ENCODE measurements at places on chromosomes 11 and 22.

GRCh38 chr11:107508858-107509244, 51.2 kb upstream of the CWF19L2 start:
- no peak for DNase-seq

DNA sequence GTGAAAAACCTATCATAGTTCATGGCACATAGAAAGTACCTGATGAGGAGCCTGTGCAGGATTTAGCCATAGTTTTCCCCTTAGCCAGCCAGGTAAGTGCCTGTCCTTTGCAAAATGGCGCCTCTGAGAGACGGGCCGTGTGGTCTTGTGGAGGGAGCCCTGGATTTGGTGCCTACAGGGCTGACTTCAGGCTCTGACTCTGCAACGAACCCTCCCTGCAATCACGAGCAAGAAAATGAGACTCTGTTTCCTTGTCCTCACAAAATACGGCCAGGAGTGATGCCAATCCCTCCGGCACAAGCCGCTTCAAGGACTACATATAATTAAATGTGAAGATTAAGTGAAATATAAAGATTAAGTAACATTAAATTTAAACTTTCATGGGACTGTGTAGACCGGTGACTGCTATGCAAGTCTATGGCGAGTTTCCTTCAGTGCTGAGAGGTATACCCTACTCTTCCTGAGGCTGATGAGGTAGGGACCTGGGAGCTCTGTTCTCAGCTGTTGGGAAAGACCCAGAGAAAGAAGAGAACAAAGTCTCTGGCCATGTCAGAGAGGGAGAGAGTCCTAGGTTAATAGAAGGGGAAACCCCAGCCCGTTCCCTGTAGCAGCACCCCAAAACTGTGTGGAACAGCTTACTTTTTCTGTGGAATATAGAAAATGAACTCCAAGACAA, 6.1 kb upstream of the CXCR5 start:
- DNase-seq: no peak

DNA sequence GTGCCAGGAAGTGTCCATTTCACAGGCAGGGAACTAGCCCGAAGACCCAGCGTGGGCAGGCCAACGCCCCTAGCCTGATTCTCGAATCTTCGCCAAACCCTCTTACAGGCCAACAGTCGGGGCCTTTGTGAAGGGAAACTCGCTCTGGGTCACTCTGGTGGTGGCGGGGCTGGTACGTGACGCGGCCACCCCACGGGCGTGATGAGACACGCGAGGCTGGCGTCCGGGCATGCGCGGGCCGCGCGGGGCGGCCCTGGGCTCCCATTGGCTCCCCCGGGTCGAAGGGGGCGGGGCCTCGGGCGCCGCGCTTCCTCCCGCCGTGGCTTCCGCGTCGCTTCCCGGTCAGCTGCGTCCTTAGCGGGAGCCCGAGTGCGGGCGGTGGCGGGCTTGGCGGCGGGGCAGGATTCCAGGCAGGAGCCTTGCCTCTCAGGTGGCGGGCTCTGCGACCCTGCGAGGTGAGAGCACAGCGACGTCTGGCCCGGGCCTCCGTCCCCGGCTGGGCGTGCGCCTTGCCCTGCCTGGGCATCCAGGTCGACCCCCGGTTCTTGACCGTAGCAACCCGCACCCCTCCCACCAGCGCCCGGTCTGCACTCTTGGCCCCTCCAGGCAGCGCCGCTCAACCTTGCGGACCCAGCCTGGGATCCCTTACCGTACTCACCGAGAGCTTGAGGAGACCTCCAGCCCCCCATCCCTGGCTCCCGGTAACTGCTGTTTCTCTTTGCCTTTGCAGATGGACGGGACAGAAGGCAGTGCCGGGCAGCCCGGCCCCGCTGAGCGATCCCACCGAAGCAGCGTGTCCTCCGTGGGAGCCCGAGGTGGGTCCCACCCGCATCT, at the start of gene FRMD8:
TSS of gene FRMD8 (plus strand) at position 331 of the 834 bp plus-strand sequence. CDS start at position 731, 400 bp downstream.
- peak; percentile 67 for DNase-seq

DNA sequence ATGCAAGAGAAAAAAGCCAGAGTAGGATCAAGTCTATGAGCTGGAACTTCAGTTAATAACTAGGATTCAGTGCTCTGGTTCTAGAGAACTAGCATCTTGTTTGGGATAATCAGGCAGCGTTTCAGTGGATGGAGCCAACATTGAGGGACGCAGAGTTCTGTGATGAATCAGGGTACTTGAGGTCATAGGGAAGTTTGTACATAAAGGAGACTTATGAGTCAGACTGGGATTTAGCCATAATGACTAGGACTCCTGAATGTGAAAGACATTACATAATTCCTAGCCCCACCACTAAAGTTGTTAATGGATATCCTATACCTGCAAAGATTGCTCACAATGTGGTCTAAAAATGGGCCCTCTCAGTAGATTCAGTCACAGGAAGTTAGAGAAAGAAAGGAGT, 6.8 kb downstream of the SLN start:
- peak; percentile 97 for DNase-seq

GRCh38 chr11:126604461-126604860, 249.0 kb downstream of the ST3GAL4 start:
- no peak for DNase-seq

DNA sequence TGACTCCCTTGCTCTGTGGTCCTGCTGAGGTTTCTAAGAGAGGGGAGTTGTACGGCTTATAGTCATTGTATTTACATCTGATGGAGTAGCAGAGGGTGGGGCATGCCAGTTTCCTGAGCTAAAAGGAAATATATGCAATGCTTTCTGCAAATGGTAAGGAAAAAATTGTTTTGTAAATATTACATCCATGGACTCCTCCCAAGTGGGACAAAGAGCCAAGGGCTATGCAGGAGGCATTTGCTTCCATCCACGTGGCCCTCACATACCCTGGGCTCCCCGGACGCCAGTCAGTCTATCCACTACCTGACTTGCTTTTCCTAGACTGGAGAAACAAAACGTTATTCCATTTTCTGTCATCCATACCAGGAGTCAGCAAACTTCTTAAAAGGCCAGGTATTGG, 59.7 kb upstream of the PITPNB start:
- DNase-seq: no peak

- peak; percentile 89 for DNase-seq
These were observed 34.2 kb upstream of the VPREB1 start for GRCh38 chr22:22210375-22210774.

DNA sequence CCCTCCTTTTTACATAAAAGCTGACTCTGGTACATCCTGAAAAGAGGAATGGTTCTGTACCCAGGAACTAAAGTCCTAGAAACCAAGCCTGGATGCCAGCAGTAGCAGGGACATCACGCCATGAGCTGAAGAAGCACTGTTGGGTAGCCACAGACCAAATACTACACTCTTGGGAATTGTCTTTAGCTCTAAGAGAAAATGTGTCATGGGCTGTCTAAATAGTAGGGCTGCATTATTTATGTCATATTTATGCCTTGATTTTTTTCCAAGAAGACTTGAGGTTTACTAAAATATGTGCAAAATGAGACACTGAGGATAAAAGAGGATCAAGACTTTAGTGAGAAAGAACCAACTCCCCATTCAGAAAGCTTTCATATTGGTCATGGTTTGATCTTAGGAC, 213.6 kb downstream of the RAB38 start:
- no peak for DNase-seq
